ENCODE measurements at places on chromosomes 3 and 15.
A peak's percentile ranks its signal among the peaks of the same experiment; 100 is the strongest.

DNA sequence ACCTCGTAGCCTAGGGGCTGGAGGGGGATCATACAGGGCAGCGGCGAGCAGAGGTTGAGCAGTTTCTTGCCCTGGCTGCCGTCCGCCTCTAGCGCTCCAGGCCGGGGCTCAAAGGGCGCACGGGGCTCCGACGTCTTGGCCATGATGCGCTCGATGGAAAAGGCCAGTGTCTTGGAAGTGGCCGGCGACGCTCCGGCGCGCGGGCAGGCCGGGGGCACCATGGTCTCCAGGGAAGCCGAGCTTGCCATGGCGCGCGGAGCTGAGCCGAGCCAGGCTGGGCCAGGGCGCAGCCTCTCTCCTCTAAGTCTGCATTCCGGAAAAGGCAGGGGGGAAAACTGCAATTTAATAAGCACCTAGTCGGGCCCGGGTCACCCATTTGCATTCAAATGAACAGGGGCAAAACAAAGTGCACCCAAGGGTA is 719 bp downstream of the FEZF2 start:
- no peak for DNase-seq

DNA sequence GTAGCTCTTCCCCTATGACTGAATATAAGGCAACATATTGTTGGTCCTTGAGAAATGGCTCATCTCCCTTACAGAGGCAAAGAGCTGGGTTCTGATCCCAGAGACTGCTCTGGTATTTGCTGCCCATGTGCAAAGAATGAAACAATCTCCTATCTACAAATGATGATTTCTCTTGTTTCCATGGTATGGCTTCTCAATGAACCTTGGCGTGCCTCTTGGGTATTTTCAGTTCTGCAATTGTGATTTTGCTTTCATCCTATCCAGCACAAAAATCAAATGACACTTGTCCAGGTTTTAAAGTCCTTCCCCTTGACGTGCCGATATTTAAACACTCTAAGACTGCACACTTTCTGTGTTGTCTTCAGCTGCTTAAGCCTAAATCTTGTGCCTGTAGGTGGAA is 109.8 kb upstream of the NR2F2 start:
- no peak for DNase-seq

DNA sequence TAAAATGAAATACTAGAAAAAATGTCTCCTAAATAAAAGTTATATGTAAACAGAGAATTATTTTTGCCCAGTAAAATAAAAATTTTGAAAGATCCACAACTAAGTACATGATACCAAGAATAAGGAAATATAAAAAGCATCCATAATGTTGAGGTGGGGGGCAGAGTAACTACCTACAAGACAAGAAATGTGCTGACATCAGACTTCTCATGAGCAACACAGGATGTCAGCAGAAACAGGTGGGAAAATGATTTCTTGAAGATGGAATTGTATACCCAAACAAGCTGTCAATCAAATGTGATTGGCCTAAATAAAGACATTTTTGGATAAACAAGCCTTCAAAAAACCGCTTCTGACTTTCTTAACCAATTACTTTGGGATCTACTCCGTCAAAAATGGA is 143.9 kb upstream of the LIPC start:
- no peak for DNase-seq

GRCh38 chr3:152349392-152349791 is 80.7 kb downstream of the MBNL1 start:
- DNase-seq, result no peak

GRCh38 chr15:26037369-26037768 is 174.2 kb upstream of the ATP10A start:
- DNase-seq, result no peak

GRCh38 chr3:124443446-124443845 is 286.8 kb upstream of the UMPS start:
- no peak for DNase-seq

GRCh38 chr3:31622636-31623288 is 90.0 kb downstream of the STT3B start:
- DNase-seq, result no peak

GRCh38 chr3:46924921-46925584 is 47.5 kb downstream of the PTH1R start:
- DNase-seq, result no peak

- DNase-seq, result no peak
Measured at GRCh38 chr3:159938714-159939113, 49.9 kb upstream of the IL12A start.

- no peak for DNase-seq
Measured at GRCh38 chr15:47822048-47822447, 104.7 kb downstream of the SEMA6D start.

DNA sequence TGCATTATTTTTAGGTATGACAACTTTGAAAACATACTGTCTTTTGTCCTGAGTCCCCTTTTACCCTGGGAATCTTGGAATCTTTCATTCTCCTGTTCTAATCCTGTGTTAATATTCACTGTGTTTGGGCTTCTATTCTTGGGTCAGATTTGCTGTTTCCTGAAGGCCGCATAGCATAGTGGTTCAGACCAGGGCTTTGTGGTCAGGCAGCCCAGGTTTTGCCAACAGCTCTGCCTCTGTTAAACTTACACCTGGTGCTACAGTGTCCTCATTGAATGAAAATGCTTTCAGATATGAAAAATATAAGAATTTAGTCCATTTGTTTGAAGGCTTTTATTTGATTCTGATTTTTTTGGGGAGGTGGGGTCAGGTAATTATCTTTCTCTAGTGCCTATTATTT is 58.4 kb downstream of the SLC25A26 start:
- no peak for DNase-seq

GRCh38 chr3:172635588-172635987 is 75.3 kb downstream of the NCEH1 start:
- no peak for DNase-seq

GRCh38 chr3:46349484-46350261 is 4.2 kb upstream of the CCR2 start:
- no peak for DNase-seq

DNA sequence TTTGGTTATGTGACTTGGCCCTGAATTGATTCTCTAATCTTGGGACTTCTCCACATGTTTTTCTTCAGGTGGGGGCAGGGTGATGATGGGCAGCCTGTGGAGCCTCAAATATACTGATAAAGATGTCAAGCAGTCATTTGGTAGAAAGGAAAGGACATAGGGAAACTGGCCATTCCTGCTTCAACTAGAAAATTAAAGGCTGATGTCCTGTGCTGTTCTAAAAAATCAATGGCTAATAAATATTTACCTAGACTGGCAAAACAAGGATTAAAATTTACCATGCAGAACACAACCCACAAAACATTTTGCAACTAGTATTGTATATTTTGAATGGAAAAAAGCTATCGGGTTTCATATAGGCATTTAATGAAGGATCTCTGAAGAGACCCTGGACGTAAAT is 133.7 kb downstream of the GADL1 start:
- no peak for DNase-seq

DNA sequence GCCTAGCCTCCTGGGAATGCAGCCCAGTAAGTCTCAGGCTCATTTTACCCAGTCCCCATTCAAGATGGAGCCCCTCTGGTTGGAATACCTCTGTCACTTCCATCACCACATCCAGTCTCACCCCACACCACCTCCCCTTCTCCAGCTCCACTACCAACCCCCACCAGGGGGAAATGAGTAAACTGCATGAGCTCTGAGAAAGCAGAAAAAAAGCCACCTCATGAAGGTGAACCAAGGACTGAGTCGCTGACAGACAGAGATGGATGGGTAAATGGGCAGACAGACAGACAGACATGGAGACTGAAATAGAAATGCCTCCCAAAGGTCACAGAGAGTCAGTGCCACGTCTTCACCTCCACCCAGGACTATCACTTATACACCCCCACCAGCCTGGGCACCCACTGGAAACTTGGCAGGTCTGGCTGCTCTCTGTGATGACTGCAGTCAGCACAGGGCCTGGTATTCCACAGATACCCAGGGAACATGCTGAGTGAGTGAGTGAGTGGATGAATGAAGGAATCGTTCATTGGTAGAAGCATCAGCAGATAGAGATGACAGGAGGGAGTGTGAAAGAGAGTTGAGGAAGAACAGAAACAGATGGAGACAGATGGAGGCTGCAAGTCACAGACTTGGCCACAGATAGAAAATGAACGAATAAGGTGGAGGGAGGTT is 4.9 kb upstream of the LOXL1 start:
- DNase-seq, result peak; percentile 33

GRCh38 chr3:53324105-53324504 is 23.2 kb downstream of the DCP1A start:
- no peak for DNase-seq

DNA sequence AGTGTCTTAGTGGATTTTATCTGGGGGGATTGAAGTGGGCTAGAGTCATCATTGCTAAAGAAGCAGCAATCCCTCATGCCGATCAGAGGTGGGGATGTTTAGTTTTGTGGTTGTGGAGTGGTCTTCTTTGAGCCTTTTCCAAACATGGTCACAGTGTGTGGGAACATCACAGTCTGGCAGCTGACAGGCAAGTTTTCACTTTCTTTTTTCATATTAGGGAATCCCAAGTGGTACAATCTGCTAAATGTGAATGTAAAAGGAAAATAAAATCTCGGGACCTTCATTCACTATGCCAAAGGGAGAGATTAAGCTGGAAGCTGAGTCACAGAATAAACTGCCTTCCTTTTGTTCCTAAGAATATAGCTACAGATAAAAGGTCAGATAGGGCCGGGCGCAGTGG is 10.4 kb upstream of the CX3CR1 start:
- DNase-seq, result no peak

DNA sequence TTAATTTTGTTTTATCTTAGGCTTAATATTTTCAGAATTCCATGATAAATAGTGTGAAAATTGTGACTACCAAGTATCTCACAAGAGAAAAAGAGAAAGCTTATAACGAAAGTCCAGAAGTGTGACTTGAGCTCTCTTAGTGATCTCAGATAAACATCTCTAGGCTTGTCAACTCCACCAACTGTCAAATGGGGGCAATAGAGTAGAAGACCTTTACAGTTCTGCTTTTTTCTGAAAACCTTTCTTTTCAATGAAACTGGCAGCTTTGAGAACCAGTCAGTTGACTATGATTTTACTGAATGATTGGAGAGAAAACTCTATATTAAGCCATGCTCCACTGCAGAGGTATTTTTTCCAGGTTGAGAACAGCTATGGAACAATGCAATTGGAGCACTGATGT is 119.2 kb upstream of the TP63 start:
- no peak for DNase-seq

DNA sequence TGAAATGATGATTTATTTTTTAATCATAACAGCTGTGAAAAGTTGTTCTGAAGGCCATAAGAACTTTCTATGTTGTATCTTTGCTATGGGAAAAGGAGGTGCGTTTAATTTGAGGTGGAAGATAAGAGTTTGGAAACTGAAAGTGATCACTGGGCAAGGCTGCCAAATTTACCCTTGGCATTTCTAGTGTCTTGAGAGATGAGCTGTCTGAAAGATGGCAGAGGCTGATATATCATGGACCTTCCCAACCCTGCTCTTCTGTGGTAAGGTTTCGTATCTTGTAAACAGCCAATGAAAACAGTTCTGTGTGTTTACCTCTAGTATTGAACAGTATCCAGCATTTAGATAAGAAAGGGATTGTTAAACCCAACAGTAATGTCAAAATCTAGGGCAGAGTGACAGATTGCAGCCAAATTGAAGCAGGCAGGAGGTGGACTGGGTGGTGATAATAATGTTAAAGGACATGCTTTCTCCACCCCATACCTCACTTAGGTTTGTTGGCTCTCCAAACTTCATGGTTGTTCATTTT is 15.8 kb upstream of the NFKBIZ start:
- DNase-seq, result no peak

DNA sequence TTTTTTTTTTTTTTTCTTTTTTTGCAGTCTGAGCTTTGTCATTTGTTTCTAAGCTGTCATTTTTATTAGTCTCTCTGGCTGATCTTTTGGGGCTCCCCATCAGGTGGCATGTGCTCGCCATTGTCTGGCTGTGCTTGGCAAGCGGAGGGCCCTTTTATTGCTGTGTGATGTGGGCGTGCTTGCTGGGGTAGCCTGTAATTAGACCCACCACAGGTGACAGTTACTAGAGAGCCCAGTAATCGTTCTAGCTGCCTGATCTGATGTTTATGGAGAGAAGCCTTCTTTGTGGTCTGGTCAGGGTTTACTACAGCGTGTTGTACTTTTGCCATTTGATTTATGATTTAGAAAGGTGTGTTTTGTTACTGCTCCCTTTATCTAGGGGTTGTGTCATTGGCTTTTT is 179.9 kb downstream of the MCTP2 start:
- no peak for DNase-seq

DNA sequence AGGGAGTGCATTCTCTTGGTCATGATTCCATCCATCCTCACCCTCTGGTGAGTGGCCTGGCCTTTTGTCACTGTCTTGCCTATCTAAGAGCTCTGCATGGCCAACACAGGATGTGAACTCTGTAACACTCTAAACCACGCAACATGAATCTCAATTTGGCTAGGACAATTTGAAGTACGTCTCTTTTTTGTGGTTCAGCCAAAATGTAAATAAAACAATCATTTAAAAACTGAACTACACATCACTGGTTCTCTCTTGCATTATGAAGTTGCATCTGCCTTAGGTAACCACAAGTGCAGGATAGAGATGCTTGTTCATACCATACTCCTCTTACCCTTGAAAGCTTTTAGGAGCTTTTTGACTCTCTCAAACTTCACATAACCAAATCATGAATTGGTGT is 27.3 kb downstream of the CCR3 start:
- DNase-seq, result no peak

DNA sequence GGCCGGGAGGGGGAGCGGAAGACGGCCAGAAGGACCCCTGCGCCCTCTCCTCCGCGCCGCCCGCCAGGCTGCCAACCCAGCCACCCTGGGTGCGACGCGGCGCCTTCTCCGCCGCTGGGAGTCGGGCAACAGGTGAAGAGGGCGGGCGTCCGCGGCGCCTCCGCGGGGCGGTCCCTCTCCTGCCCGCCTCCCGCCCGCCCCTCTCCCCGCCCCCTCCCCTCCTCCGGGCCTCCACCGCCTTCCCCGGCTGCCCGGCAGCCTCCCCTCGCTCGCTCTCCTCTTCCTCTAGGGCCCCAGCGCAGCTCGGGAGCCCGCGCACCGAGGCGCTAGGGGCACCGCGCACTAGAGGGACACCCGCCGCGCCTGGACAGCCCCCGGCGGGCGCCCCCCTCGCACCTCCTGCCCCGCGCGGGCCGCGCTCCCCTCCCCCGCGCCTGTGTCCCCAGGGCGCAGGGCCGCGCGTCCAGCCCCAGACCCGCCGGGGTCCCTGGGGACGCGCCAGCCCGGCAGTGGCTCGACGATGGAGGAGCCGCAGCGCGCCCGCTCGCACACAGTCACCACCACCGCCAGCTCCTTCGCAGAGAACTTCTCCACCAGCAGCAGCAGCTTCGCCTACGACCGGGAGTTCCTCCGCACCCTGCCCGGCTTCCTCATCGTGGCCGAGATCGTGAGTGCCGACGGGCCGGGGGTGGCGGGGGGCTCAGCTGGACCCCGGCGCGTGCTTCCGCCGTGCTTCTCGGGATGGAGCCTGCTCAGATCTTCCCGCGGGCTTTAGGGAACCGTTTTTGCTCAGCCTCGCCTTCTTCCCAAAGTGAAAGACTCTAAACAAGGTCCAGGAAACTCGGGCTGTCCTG is at the start of gene CMTM8:
Gene CMTM8, plus strand, starts transcription at position 228 of the 854 bp plus-strand sequence. Its CDS starts 293 bp downstream, at position 521.
- no peak for DNase-seq

Measured in NCI-H524 treated with DMSO at 0.1 percent for 48 hours (cell line).